ENCODE measurements at places on chromosomes 2 and 18.
A peak's percentile ranks its signal among the peaks of the same experiment; 100 is the strongest.

DNA sequence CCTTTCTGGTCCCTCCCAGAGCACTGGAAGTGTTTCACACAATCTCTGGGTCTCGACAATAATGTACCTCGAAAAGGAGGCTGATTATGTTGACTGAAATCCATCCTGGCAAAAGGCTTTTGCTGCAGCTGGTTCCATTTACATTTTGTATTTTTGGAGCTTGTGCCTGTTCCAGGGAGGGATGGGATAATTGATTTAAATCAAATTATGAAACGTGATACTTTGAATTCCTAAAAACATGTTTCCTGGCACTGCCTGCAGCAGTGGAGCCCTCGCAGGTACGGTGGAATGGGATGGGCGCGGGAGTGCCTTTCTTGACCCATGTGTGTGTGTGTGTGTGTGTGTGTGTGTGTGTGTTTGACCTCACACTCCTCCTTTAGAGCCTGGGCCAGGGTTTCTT, 455.5 kb upstream of the MEIS1 start:
- DNase-seq = no peak

GRCh38 chr2:237603718-237604362, 13.3 kb upstream of the RAB17 start:
- no peak for DNase-seq

GRCh38 chr2:105052773-105053172, 14.9 kb downstream of the MRPS9 start:
- DNase-seq = no peak

GRCh38 chr2:213185147-213185822, 33.9 kb upstream of the IKZF2 start:
- no peak for DNase-seq

DNA sequence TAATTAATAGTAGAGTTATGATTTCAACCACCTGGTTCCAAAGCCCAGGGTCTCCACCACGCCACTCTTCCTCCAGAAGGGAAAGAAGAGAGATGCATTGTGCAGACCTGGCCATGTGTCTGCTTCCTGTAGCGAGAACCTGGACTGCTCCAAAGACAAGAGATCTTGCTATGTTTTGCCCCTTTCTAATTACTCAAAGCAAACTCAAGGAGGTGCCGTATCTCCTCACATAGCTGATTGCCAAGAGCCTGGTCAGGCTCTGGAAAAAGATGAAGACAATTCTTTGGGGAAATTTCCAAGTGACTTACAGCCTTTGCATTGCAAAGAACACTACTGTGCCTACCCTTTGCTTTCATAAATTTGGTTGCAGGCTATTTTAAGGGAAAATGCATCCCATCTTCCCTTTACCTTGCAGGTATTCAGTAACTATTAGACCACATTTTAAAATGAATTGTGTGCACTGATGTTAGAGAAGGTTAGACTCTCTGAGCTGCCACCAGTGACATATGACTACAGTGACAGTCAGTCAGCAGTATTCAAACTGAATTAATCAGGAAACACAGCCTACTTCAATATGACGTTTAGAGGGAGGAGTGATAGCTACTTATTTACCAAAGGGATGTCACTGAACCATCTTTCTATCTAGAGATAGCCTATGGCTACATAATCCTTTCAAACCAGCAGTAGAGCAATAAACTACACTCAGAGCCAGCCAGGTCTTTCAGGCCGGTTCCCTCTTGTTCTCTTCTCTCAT, 842.1 kb upstream of the FANCL start:
- no peak for DNase-seq

DNA sequence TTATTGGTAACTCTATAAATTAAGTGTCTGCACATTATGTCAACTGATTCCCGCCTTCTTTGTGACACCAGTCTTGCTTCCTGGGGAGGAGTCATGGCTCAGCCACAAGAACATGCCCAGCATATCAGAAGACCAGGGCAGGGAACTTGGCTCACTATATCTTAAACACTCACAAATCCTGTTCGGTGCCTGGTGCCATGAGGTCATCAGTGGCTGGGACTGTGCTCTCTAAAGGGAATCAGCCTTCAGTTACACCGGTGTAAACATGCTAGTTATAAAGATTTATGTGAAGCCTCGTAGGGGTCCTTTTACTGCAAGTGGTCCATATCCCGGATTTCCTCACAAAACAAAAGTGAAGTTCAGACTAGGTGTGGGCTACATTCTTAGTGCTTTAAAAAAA, 73.1 kb upstream of the ZNF521 start:
- DNase-seq = no peak

DNA sequence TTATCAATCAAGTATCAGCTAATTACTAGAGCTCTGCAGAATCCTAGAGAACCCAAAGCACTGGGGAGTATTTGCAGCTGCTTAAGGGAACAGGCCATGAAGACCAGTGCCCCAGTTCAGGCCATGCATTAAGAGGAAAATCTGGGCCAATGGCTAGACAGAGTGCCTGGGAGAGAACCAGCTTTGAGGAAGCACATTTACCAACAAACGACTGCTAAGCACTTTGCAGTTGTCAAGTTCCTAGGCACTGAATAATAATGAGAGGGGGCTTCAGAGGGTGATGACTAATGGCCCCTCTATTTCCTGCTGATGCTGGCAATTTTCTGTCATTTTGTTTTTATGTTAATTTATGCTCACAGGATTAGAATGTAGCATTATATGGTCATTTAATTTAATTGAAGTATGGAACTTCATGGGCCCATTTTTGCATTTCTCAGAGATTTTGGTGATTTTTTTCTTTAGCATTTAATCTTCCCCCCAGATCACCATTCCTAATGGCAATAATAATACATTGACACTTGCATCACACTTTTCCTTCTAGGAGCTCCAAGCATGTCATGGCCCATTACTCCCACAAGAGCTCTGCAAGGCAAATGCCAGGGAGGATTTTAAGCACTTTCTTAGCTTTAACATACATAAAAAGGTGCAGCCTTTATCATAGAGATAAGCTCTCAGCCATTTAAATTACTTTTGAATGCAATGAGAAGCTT, 147.7 kb upstream of the SPATS2L start:
- no peak for DNase-seq

- DNase-seq = no peak
Observed at GRCh38 chr2:104638190-104638858, 215.6 kb upstream of the POU3F3 start.

GRCh38 chr18:4319738-4320677, 135.1 kb downstream of the DLGAP1 start:
- DNase-seq = no peak

DNA sequence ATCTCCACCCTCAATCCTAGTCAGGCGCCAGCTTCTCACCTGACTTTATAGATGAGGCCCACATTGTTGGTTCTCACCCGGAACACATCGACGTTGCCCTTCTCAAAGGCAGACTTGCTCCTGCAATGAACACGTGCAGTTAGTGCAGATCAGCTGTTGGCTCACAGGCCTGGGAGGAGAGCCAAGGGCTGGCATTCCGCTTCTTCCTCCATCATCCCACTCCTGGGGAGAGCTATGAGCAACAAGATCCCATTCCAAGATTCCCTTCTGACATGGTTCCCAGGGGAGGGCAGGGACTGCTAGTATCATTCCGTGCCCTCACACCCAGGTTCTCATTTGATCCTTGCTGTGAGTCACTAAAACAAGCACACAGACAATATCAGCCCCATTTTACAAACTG, 15.1 kb downstream of the LOXHD1 start:
- no peak for DNase-seq

GRCh38 chr2:235669269-235669831, 175.5 kb downstream of the AGAP1 start:
- peak; percentile 57 for DNase-seq

GRCh38 chr2:65415091-65415490, 17.3 kb downstream of the SPRED2 start:
- DNase-seq = no peak

GRCh38 chr18:60038731-60039130, 138.9 kb downstream of the PMAIP1 start:
- DNase-seq = no peak

DNA sequence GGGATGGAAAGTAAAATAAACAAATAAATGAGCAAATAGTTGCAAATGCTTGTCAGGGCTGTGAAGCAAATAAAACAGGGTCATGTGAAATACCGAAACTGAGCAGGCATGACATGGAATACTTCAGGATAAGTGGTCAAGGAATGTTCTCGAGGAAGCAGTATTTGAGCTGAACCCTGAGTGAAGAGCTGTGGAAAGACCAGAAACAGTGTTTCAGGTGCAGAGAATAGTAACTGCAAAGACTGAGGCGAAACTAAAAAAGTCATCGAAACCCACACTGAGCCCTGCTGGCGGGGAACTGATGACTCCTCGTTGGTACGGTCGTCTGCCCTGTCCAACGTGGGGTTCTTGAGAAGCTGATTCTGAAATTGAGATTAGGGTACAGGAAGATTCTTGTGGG, 27.2 kb upstream of the MYCN start:
- DNase-seq = no peak

- DNase-seq = peak; percentile 80
Observed at GRCh38 chr2:210195101-210195852, 24.1 kb upstream of the KANSL1L start.

DNA sequence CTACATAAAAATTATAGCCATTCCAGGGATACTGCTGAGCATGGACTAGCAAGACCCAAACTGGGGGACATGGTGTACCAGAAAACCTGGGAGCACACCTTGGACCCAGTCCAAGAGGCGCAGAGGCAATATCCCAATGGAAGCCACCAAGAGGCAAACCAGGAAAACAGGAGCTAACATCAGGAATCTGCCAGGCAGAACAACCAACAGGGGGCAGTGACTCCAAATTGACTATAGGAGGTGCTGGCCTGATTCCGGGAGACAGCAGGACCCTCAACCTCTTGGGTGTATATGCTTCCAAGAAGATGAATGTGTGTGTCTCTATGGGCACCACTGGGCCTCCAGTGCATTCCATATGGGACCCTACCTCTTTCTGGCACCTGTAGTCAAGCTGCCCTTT, 172.7 kb upstream of the ARL4C start:
- DNase-seq = no peak

DNA sequence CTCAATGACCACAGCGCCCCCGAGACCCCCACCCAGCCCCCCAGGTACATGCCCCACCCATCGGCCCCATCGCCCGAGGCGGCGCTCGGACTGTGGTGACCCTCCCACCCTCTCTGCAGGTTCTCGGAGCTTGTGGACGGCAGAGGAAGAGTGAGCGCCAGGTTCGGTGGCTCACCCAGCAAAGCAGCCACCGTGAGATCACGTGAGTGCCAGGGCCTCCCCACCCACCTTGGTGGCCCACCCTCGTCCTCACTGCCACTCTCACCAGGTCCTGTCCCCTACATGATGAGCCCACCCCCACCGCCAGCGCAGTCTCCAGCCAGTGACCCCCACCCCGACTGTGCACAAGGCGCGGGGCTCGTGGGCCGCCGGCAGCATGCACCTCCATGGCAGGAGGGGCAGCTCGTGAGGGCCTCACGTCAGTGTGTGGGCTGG, 30.4 kb downstream of the MTERF4 start:
- DNase-seq = no peak

GRCh38 chr18:67652288-67652687, 135.8 kb upstream of the DSEL start:
- DNase-seq = peak; percentile 53

DNA sequence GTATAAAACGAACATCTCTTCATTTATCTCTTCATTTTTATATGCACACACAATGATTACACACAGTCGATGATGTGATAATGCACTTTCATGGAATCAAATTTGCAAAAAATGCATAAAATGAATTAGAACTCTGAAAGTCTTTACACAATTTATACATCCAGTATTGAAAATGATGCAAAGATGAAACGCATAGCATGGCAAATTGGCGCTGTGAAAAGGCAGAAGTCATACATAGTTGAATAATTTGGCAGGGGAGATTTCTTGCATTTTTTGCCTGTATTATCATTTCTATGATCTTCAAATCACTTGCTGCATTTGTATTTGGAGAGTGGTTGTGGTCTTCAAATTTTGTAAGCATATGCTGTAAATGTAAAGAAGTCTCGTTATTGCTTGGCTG, 150.7 kb upstream of the LGALSL start:
- no peak for DNase-seq

DNA sequence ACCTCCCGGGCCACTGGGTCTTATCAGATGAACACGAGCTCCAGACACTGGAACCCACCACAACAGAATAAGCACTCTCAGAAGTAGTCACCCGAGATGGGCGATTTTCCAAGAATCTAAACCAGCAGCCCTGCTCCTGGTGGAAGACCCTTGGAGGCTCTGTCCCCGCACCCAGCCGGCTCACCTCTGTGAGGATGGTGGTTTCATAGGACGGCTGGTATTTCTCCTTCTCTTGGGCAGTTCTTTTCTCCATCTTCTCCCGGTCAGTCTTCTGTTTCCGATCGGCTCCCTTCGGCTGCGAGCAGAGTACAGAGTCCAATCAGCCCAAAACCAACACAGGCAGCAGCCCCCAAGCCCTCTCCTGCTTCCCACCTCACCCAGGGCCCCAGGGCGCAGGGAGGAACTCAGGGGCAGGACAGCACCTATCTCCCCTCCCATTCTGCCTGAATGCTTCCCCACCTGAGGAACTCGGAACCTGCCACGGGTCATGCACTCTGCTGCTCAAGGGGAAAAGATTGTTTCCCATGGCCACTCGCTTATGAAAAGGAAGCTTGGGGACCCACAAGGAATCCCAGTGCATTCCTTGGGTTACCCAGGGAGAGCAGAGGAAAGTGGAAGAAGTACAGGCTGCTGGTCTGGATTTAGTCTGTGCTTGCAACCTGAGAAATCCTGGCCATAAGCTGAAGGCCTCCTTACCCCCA, 42.7 kb downstream of the TFCP2L1 start:
- DNase-seq = no peak

DNA sequence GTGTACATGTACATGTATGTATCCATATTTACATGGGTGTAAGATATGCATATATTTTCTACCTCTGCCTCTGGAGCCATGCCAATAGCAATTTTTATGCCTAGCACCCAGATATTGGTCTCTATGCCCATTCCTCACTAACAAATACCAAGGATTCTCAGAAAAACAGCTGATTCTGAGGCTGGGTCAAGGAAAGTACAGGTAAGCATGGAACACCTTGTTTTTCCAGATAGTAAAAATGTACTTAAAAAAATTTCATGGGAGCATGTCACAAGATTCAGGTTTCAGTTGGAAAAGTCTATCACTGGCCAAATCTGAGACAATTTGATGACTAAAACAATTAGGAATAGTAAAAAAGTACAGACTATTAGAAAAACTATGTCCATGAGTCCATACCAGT, 114.5 kb upstream of the MAPRE2 start:
- DNase-seq = no peak

All from NCI-H2227 treated with DMSO at 0.1 percent for 48 hours (cell line).